Prostate gland (tissue), 2 donors: ENCODE measurements at places on chromosomes 1 and 21.

- DNase-seq: no peak
These were observed 196.1 kb downstream of the KCNH1 start for GRCh38 chr1:210937846-210938245.

DNA sequence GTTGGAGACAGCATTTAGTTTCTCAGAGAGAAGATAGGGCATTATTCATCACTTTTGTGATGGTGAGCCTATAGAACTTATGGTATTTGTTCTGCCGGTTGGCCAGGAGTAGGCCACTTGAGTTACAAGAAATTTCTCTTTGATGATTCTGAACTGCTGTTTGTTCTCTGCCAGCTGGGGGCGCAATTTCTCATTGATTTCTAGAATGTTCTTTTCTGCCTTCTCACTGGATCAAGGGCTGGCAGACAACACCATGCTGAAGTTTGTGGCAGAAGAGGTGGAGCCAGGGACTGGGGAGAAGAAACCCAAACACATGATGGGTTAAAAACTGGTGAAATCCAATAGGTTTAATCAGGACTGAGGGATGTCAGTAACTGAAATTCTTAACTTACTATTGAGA is 360.6 kb downstream of the FAM72C start:
- DNase-seq: no peak

GRCh38 chr21:30193201-30193600 is 22.7 kb downstream of the CLDN8 start:
- DNase-seq: no peak

DNA sequence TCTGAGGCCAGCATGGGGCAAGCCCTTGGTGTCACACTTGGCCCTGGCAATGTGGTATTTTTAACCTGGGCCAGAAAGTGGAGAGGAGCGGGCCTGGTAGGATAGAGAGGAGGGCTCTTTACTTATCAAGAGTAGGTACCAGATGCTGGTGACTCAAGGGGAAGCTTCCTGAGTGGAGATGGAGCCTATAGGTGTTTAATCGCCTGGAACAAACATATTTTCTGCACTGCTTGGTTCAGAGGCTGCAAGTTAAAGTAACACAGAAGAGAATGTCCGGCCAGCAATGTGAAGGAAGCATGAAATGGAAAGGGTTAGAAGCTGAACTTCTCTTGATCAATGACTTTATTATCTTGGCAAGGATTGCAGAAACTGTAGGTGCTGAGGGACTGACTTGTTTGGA is 74.3 kb downstream of the DDR2 start:
- no peak for DNase-seq
